ENCODE measurements at places on chromosomes 2 and 18. TPM values are rescaled to one million over a fixed set of nuclear protein-coding genes. Genes with fewer than 3 reads are reported as not detected.

GRCh38 chr2:206477296-206477695, 34.0 kb downstream of the ADAM23 start:
- no peak for DNase-seq
- no peaks in the 10 kb centered on the region for H3K36me3 ChIP-seq
- no peaks in the 10 kb centered on the region for H3K27me3 ChIP-seq
- no peaks in the 10 kb centered on the region for H3K4me1 ChIP-seq

GRCh38 chr2:209383212-209383611, 40.6 kb upstream of the MAP2 start:
- no peak overlapping the region for H3K4me3 ChIP-seq
- no peaks in the 10 kb centered on the region for H3K36me3 ChIP-seq
- H3K27me3 ChIP-seq, result no peaks in the 10 kb centered on the region
- no peaks in the 10 kb centered on the region for H3K4me1 ChIP-seq

AMER3 gene
- total RNA-seq, result 0.06 TPM

DNA sequence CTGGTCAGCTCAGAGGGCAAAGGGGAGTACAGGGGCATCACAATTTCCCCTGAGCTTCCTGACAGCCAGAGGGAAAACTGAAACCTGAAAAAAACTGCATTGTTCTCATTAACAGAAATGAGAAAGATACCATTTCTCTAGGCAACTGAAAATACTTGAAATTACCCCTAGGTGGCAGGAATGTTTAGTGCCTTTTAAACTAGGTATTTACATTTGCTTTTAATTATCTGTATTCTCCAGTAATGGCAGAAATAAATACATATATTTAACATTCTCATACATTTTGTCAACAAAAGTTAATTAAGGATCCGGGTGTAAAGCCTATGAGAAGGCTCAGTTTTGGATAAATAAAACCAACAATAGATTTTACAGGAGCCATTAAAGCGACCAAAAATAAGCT, 34.5 kb downstream of the RPL31 start:
- DNase-seq, result no peak
- no peak overlapping the region for H3K27ac ChIP-seq
- peaks cover 96% of the 10 kb centered on the region for H3K36me3 ChIP-seq
- no peaks in the 10 kb centered on the region for H3K27me3 ChIP-seq
- no peaks in the 10 kb centered on the region for H3K4me1 ChIP-seq

- H3K4me1 ChIP-seq, result no peaks in the 10 kb centered on the region
- H3K4me3 ChIP-seq, result no peak overlapping the region
- no peak overlapping the region for H3K27ac ChIP-seq
- no peak for DNase-seq
- no peaks in the 10 kb centered on the region for H3K27me3 ChIP-seq
These were observed 82.9 kb downstream of the NUP35 start for GRCh38 chr2:183207110-183207509.

All from esophagus muscularis mucosa (tissue), 4 donors.